AG04449 (cell line): ENCODE measurements at places on chromosomes 16 and 17.

DNA sequence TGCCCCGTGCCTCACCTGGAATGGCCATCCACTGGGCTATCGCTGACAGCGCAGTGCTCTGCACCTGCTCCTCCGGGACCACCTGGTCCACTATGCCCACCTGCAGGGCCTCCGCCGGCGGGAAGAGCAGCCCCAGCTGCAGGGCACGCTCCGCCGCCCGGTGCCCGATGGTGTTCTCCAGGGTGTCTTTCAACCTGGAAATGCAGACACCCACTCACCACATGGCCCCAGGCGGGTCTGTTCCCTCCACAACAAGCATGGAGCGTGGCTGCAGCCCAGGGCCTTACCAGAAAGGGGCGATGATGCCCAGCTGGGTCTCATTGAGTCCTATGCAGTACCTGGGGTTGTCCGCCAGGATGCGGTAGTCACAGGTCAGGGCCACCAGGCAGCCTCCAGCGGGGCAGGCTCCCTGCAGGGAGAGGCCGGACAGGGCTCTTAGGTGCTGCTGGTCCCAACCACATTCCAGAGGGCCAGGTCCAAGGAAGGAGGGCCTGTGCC is 6.8 kb downstream of the DNASE1L2 start:
- no peak for DNase-seq

DNA sequence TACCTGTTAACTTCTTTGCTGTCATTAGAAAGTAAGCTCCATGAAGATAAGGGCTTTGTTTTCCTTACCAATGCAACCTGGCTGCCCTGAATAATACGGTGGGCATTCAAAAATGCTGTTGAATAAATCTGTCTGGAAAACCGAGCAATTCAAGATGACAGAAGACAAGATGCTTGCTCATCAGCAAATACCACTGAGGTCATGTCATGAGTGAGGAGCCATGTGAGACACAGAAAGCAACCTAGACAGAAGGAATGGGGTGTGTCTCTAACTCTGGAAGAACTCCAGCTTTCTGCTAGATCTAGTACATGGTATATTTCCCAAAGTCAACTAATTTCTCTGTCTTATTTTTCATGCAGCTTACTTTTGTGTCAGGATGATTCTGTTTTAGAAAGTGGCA is 64.2 kb downstream of the STH start:
- DNase-seq = peak; percentile 67

GRCh38 chr17:4307179-4307930 is 43.6 kb upstream of the ANKFY1 start:
- no peak for DNase-seq

GRCh38 chr17:72538901-72539352 is 418.1 kb downstream of the SOX9 start:
- no peak for DNase-seq

GRCh38 chr17:60095381-60095780 is 16.7 kb upstream of the HEATR6 start:
- no peak for DNase-seq

GRCh38 chr16:25370541-25370940 is 112.9 kb upstream of the ZKSCAN2 start:
- DNase-seq = no peak

DNA sequence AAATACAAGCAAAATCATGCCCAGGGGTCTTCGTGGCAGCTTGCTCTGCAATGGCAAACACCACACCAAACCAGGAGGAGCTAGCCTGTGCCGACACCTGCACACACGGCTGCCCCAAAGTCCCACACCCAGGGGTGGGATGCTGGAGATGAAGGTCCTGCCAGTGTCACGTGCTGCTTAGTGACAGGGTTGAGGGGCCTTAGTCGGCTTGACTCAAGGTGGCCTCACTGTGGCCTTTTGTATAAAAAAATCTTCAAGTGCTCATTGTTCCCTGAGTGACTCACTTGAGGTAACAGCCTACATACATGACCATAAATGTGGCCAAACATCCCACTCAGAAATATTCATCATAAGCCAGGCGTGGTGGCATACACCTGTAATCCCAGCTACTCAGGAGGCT is 7.3 kb downstream of the TRIM65 start:
- DNase-seq = no peak

DNA sequence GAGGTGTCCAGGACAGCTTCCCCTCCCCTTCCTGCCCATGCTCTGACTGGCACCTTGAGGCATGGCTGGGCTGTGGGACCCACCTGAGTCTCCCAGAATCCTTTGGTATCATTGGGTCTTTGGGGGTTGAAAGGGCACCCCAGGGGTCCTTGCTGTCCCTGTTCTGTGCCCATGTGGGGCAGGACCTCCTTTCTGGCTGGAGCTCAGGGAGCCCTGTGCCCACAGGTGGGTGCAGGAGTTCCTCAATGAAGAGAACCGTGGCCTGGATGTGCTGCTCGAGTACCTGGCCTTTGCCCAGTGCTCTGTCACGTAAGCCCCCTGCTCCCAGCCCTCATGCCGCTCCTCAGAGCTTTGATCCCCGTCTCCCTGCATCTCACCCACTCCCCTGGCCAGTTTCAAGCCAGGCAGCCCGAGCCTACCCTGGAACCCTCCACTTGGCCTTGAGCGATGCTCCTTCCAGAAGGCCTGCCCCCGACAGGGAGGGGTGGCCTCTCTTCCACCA is 11.8 kb downstream of the FMNL1 start:
- no peak for DNase-seq

DNA sequence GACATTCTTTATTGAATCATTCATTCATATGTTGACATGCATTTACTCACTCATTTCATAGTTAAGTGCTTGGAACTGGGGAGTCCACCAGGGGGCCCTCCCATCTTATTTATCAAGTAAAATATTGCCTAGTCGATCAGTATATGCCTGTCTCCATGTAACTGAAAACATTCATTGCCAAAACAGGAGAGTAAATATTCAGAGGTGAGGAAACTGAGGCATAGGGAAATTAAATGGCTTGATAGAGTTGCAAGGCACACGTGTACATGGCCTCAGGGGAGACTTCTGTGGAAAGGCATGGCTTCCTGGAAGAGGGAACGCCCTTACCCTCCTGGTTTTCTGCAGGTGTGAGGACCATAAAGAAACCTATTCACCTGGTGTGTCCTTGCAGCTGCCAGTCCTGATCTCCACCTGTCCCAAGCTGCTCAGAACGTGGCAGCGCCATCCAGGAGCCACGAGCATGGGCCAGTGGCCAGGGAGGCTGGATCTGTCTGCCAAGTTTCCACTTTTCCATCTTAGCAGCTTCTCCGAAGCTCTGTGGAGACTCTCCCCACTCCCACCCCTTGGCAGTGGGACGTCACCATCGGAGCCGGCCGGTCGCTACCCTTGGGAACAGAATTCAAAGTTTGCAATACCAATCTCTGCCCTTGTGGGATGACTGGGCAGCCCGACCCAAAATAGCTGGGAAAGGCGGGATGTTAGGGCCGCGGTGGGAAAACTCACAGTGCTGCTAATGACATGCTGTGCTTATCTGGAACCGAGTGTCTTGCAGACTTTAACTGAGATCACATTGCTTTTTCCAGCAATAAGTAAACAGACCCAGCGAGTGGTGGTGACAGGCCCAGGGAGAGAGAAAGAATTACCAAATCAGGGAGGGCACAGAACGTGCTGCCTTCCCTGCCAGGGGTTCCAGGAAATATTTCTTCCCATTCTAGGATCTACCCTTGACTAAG is 4.1 kb upstream of the C1QTNF1 start:
- no peak for DNase-seq

DNA sequence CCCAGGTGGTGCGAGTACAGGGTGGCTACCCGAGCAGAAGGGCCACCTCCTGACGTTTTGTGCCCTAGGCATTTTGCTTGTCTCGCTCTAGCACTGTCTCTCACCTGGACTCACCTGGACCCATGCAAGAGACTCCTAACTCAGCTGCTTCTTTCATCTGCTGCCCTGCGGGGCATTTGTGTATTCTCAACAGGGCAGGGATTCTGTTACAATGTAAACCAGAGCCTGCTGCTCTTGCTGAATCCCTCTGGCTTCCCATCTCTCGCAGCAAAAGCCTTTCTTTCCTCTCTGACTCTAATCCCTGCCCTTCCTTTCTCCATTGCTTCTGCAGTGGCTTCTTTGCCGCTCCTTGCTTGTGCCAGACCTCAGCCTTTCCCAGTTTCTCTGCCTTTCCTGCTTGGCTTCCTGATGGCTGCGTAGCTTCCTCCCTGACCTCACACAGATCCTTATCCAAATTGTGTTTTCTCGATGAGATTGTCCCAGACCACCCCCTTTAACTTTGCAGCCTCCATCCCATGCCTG is 10.2 kb downstream of the ARSG start:
- no peak for DNase-seq
